SJCRH30 (cell line): ENCODE measurements at places on chromosomes 16 and 17. TPM values are rescaled to one million over a fixed set of nuclear protein-coding genes. Genes with fewer than 3 reads are reported as not detected.

DNA sequence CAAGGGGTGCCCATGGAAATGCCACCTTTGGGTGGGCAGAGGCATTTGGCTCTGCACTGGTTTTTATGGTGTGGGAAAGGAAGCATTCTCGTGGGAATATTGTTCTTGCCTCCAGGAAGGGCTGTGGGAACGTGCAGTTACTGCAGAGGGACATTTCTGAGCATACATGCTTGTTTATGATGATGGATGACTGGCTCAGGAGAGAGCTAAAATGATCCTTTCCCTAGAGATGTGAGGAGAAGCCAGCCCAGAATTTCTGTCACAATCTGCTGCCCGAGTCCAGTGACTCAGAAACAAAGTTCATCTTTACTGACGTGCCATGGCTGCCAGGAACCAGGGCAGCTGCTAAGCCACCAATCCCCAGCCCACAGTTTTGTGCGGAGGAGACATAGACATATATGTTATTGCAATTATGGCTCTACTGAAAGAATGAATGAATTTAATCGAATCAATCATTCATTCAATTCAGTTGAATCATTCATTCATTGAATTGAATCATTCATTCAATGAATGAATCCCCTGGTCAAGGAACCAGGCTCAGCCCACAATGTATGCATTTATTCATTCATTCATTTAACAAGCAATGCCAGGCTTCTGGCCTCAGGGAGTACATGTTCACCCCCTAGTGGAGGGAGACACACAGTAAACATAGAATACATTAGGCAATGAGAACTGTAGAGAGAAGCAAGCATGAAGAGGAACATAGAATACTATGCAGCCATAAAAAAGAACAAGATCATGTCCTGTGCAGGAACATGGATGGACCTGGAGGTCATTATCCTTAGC, 414.4 kb upstream of the HSBP1 start:
- DNase-seq, result peak; percentile 7
- no peak overlapping the region for H3K27ac ChIP-seq
- no peaks in the 10 kb centered on the region for H3K4me1 ChIP-seq

DNA sequence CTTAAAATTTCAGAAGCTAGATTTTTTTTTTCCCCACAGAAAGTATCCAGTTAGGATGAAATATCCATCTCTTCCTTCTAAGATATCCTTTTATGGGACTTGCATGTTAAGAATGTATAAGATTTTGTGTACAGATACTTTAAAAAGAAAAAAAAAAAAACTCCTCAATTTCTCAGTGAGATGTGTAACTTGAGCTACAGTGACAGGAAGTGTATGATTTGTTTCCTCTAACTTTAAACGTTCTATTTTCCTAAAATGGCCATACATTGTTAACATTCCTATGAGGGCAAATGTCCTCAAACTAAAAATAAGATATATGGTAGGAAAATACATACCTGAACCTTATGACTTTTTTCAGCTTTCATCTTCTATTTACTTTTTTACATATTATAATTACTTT, 8.9 kb downstream of the FBXO47 start:
- no peaks in the 10 kb centered on the region for H3K27me3 ChIP-seq
- no peak overlapping the region for H3K4me3 ChIP-seq
- peaks cover 11% of the 10 kb centered on the region; the same call in 1 of the 2 replicates for H3K4me1 ChIP-seq
- peak overlapping the region; percentile 40; the same call in 1 of the 2 replicates for H3K27ac ChIP-seq
- DNase-seq, result no peak
- H3K36me3 ChIP-seq, result no peaks in the 10 kb centered on the region

- H3K27me3 ChIP-seq, result no peaks in the 10 kb centered on the region
- H3K36me3 ChIP-seq, result no peaks in the 10 kb centered on the region
- peak; percentile 59 for DNase-seq
- H3K4me3 ChIP-seq, result peak overlapping the region; percentile 98
- H3K27ac ChIP-seq, result peak overlapping the region; percentile 75
- peaks cover 27% of the 10 kb centered on the region for H3K4me1 ChIP-seq
Measured at GRCh38 chr17:47694581-47695428, 844 bp downstream of the TBKBP1 start.

DNA sequence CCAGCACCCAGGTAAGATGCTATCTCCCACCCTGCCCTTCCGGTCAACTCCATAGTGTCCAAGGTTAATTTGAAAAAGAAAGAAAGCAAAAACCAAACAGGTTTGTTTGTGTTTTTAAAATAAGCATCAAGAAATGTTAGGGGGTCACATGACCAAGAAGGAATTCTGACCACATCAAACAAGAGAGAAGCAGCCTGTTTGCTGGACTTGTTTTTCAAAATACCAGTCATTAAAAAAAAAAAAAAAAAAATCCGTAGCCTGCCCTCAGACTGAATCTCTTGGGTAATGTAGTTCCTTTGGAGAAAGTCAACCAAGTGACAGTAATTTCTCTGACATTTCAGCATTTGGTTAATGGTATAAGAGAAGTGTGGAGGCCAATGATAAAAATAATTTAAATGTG, 38.4 kb downstream of the HNF1B start:
- H3K27ac ChIP-seq, result no peak overlapping the region
- H3K4me1 ChIP-seq, result no peaks in the 10 kb centered on the region
- DNase-seq, result no peak
- H3K36me3 ChIP-seq, result no peaks in the 10 kb centered on the region
- H3K27me3 ChIP-seq, result no peaks in the 10 kb centered on the region

Gene MYH1
- total RNA-seq, result not detected in 2 replicates

DNA sequence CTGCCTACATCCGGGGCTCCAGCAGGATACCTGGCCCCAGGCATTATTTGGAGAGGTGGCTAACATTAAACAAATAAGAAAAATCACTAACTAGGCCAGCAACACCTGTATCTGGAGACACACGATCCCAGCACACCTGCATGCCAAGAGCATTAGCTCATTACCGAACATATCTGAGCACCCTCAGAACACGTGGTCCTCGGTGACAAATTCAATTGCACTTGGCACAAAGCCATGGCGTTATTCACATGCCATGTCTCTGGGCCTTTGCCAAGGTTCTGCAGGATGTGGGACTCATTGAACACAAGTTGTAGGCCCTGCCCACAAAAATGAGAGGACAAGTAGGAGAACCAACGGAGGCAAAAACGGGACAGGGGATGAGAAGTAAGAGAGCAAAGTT, 552.3 kb downstream of the TOX3 start:
- no peaks in the 10 kb centered on the region for H3K36me3 ChIP-seq
- DNase-seq, result peak; percentile 45
- H3K27me3 ChIP-seq, result no peaks in the 10 kb centered on the region
- H3K27ac ChIP-seq, result no peak overlapping the region
